DMS79 treated with DMSO at 0.1 percent for 48 hours (cell line): ENCODE measurements at places on chromosomes 4 and X.

GRCh38 chr4:78650106-78651024 lies 98.8 kb downstream of the ANXA3 start:
- no peak for DNase-seq

- no peak for DNase-seq
Measured at GRCh38 chr4:3305610-3306371, 13.0 kb downstream of the RGS12 start.

DNA sequence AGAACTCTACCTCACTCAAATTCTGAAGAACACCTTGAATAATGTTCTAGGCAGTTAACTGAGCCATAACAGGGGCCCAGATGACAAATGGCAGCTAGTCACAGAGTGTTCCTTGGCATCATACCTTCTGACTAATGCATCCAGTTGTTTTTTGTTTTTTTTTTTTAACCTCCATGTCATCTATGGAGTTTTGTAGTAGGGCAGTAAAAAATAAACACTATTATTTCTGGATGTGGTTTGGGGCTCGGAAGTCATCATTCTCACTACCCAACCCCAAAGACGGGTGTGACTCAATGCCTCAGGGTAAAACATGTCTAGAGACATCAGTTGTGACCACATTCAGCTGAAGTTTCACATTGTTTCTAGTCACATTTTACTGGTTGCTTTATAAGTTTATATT lies 31.2 kb upstream of the MCF2 start:
- no peak for DNase-seq

DNA sequence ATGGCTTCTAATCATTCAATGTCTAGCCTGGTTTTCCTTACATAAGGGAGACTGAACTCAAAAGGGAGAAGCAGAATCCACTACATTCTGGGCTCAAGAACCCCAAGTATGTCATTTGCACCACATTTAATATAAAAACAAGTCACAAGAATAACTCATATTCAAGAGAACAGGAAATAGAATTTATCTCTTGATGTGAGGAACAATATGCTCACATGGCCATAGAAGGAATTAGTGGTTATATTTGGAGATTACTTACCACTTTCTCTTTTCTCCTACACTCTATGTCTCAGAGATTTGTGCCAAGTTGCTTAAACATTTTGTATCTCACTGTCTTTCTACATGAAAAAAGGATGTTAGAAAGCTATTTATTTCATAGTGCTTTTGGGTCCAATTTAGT lies 922.6 kb upstream of the PABPC4L start:
- no peak for DNase-seq

GRCh38 chr4:186946682-186947294 lies 223.1 kb upstream of the FAT1 start:
- no peak for DNase-seq

DNA sequence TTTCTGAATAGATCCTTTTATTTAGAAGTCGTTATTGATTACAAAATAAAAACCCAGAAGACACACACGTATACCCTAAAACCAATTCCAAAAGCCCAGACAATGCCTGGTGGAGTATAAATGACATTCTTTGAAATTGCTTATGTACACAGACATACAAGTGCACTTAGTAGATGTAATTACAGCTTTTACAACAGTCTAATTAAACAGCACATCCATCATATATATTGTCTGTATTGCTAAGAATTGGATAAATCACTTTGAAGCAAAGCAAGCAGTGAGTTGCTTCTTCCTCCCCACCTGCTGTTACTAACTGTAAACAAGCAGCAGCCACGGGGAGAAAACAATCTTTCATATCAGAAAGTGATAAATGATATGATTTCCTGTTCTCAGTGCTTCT lies 645.7 kb downstream of the TLL1 start:
- DNase-seq: no peak

DNA sequence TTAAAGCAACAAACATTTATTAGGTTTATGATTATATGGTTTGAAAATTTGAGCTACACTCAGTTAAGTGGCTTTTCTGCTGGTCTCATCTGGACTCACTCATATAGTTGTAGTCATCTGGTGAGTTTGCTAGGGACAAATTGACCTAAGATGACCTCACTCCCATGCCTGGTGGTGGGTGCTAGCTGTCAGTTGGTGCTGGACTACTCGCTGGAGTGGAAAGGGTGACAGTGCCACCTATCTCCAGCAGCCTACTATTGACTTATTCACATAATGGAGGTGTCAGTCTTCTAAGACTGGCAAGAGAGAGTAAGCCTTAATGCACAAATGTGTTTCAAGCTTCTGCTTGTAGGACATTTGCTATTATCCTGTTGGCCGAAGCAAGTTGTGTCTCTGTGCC lies 88.2 kb downstream of the TASL start:
- DNase-seq: no peak

- no peak for DNase-seq
Measured at GRCh38 chr4:1216869-1217294, 32.0 kb downstream of the CTBP1 start.

DNA sequence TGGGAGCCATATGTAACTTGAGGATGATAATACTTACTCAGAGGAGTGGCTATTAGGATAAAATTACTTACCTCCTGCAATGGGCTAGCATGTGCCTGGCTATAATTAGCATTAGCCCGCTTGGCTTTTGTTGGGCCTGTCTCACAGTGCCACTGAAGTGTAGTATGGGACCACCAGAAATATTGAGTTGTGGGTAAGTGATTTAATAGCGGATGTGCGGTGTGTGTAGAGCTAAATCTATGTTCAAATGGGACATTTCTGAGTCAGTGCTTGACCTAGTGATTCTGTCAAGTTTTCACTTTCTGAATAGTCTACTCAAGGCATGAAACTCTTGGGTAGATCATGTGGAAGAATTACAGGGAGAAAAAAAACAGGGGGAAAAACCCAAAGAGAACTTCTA lies 3.5 kb upstream of the CLNK start:
- no peak for DNase-seq

DNA sequence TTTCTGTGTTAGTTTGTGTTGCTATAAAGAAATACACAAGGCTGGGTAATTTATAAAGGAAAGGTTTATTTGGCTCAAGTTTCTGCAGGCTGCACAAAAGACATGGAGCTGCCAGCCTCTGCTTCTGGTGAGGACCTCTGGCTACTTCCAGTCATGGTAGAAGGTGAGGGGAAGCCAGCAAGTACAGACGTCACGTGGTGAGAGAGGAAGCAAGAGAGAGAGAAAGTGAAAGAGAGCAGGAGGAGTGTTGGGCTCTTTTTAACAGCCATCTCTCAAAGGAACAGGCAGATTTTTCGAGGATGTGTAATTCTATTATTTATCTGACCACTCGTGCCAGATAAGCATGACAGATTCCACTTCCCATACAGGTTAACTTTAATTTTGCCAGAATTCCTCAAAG lies 1199.1 kb downstream of the ADGRL3 start:
- no peak for DNase-seq

DNA sequence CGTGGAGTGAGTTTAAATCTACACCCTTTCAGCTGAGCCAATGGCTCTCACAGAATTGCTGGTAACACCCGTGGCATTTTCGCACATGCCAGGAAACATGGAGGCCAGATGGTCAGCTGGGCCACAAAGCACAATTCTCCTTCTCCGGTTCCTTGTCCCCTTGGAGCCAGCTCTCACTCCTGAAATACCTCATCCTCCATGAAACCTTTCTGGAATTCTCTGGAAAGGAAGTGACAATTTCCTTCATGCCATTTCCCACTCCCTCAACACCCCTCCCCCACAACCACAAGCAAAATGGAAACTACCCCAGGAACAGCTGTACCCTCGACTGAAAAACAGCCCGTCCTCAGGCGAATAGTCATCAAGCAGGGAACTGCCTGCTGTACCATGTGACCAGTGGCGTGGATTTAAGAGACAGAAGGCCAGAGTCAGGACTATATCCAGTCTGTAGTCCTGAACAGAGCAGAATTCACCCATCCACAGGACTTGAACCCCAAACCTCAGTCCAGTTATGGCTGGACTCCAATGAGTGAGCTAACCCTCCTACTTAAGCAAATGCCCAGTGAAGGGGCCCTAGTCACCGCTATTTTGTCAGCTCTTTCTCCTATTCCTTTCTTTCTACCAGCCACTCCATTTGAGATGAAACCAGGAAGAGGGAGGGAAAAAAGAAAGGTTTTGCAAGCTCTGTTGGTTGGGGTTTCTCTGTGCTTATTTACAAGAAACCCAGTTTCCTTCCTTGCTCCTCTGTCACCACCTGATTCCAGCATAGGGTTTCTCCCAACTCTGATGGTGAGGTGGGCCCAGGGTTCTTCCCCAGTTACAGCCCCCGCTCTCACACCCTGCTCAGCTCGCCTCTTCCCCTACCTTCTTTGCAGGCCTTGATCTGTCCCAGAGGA lies 24.5 kb downstream of the ELF4 start:
- DNase-seq: no peak

DNA sequence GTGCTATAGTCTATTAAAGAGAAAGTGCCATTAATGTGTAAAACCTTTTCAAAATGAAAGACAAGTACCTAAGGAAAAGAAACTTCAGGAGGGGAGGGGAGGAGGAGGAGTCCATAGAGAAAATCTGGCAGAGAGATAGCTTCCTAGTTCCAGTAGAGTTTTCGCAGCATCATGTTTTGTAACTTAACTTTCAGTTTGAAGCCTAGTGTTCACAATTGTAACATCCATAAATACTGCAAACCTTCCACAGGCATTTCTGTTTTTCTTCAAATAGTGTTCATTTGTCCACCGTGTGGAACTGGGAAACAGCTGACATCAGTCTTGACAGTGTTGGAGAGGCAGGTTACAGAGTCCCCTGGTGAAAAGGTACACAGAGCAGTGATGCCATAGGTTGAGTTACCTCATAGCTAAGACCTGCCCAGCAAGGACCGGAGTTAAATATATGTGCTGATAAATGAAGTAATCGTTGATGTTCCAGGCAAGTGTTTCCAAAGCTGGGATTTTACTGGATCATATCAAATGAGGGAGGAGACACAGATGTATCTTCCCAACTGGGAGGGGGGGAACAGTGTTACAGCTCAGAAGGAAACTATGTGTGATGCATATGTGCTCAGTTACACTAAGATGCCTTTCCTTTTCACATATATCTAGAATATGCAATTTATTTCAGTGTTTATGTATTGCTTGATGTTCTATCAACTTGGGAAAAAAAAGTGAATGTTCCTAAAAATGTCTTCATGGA lies 369.5 kb upstream of the FAM241A start:
- no peak for DNase-seq

DNA sequence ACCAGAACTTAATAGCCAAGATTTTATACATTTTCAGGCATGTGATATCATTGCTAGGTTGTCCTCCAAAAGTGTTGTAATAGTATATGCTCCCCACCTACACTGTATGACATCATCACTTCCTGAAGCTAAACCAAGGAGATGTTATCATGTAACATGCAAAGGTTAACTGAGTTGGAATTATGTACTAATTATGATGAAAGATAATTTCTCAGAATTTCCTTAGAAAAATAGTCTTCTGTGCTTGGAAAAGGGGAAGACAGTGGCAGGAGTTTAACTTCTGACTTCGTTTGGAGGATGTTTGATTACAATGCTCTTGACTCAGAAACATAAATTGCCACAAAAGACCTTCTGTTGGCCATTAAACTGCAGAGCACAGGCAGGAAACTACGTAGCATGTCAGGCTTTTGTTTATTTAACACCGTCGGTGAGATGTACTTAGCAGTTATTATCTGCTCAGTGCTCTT lies 83.6 kb upstream of the GUCY1A1 start:
- DNase-seq: no peak

DNA sequence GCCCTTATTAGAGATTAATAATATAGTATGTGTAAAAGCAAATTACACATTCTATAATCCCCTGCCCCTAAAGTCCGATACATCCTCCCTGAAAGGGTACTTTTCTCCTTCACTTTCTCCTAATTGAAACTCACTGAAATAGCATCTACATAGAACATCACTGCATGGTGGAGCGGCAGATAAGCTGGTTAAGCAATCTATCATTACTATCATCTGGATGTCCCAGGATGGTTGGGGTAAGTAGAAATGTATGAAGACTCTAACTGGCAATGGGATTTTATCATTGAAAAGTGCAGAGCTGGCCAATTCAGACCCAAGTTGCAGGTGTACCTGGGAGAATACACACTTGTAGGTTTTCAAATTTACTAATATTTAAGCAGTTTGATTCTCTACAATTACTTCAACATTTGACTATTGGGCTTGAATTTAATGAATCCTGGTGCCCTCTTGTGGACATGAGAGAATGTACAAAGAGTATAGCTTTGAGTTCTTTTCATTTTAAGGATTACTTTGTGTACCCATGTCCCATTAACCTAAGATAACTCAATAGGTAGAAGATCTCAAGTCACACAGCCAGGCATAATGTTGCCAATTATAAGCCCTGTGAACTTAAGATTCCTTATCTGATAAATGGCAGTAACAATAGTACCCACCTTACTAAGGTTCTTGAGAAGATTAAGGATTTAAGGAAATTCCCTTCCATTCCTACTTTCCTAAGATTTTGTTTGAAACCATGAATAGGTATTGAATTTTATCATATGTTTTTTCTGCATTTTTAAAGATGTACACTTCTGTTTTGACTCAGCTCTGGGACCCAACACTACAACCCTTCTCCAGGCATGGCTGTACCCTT lies 69.8 kb downstream of the SHROOM3 start:
- peak; percentile 26 for DNase-seq

DNA sequence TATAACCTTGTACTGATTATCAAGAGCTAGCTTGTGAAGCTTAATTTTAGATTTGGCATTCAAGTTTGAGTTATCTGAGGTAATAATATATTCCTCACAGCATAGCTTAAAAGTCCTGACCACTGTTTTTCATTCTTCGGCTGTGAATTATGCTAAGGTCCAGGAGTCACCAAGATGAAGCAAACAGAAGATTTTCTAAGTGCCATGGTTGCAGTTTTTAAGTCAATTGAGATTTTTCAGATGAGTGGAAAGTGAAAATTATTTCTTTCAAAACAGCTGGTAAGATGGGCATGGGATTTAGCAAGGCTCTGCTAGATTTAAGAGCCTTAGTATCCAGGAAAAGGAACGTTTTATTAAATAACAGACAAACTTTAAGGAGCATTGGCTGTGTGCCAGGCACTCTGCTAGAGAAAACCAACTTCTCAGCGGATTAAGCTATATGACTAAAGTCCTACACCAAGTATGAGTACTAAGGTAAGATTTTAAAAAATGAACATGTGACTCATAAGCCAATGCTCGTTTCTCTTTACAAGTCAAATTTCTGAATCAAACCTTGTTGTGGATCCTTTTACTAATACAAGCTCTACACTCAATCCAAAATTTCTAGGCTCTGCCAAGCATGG lies 149.9 kb upstream of the IL15 start:
- DNase-seq: no peak

DNA sequence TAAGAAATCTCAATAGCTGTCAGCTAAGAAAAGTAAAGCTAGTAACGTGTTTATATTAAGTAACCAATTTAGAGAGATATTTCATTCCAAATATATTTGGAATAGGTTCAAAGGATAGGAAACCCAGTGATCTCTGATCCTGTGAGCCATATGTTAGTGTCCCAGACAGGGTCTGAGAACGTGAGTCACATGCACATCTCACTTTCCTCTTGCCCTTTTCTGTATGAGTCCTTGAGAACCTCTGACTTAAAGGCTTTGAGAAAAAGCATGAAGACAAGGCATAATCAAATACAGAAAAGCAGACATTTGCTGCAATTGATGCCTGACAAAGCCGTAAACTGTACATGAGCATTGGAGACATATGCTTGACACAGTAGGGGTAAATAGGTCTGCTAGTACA lies 655.1 kb upstream of the ADGRL3 start:
- DNase-seq: no peak

- no peak for DNase-seq
Measured at GRCh38 chr4:79923281-79923680, 149.7 kb downstream of the ANTXR2 start.

GRCh38 chr4:8030121-8030781 lies 90.6 kb upstream of the AFAP1 start:
- no peak for DNase-seq
